ENCODE measurements at places on chromosomes 4 and X. TPM values are rescaled to one million over a fixed set of nuclear protein-coding genes. Genes with fewer than 3 reads are reported as not detected.

Gene P2RY8
- total RNA-seq: not detected

Gene MSANTD1
- total RNA-seq: 0.35 TPM

Gene SSX3
- total RNA-seq: not detected

Gene SLC39A8
- 58.0 TPM for total RNA-seq

Gene PHKA1
- total RNA-seq: 2.3 TPM

Gene PLXNA3
- 17.3 TPM for total RNA-seq

Gene PAGE2B
- not detected for total RNA-seq

Measured in smooth muscle cell of the coronary artery (primary cell).